ENCODE measurements at places on chromosomes 12 and 14.

DNA sequence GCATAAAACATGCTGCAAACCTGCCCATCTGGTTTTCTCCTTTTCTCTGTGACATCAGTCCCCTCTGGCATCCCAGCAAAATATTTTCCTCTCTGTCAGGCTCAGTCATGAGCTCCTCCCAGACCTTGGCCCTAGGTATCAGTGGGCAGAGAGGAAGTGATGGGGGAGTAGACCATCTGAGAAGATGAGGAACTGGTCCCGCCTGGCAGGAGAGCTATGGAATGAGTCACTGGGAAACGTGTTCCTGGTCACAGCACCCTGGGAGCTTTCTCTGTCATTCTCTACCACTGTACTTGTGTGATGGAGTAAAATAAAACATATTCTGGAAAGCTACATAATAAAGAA, 5.0 kb upstream of the SRSF9 start:
- DNase-seq = no peak

DNA sequence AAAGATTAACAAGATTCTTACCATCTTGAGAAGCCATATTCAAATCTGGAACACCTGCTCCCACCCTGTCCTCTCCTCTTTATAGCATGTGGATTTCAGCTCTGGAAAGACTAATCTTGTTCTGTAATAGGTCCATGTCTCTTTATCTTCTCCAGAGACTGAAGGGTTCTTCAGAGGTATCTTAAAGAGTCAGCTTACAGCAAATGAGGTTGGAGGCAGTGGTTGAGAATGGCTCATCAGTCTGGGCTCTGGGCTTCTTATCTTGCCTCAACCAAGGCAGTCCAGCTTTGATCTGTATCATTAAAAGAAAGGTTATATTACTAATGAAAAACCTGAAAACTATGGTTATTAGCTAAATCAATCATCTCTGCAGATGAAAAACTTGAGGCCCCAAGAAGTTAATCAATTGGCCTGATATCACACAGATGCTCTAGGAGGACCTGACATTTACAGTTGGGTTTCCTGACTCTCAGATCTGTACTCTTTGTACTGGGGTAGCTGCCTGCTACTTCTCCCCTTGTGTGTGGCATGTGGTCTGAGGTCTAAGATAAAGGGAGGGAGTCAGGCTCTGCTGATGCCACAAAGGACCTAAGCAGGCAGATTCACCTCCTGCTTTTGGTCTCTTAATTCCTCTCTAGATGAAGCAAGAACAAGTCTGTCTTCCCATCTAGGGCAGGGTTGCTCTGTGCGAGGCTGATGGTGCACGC, 1.7 kb upstream of the AKAP6 start:
- no peak for DNase-seq

DNA sequence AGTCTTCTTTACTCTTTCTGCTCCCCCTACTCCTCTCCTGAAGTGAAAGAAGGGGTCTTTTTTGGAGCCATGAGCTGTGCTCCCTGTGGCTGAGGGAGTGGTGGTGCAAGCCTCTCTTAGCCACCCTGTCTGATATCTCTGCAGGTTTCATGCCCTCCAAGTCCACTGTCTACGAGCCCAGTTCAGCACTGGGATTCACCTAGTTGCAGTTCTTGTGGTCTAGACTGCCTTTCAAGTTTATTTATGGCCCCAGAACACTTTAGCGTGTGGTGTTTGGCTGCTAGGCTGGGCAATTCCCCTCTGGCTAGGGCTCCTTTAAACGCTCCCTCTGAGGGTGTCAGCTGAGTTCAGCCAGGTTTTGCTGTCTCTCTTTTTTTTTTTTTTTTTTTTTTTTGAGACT, 908.6 kb downstream of the TRHDE start:
- no peak for DNase-seq

DNA sequence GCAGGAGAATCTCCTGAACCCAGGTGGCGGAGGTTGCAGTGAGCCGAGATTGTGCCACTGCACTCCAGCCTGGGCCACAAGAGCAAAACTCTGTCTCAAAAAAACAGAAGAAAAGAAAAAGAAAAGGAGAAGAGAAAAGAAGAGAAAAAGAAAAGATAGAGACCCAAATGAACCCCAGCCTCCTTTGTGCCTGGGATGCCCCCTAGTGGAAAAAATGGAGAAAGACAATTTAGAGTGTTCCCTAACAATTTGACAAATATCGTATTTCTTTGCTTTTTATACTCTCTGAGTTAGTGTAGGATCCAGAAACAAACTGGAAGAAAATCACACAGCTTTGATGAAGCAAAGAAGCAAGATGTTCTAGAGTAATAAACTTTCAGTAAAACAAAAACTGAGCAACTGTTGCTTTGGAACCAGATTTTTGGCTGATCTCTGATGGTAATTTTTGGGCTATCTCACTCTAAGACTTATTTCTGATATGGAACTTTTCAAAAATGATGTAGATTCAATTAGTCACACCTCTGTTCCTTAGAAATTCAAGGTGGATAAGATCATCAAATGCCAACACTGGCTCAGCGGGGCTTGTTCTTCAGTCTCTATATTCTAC, 18.6 kb upstream of the PRKAB1 start:
- DNase-seq = no peak

- no peak for DNase-seq
Observed at GRCh38 chr12:79885911-79886490, 48.9 kb downstream of the PPP1R12A start.

- no peak for DNase-seq
Observed at GRCh38 chr14:68188174-68188573, 368.6 kb downstream of the RAD51B start.

DNA sequence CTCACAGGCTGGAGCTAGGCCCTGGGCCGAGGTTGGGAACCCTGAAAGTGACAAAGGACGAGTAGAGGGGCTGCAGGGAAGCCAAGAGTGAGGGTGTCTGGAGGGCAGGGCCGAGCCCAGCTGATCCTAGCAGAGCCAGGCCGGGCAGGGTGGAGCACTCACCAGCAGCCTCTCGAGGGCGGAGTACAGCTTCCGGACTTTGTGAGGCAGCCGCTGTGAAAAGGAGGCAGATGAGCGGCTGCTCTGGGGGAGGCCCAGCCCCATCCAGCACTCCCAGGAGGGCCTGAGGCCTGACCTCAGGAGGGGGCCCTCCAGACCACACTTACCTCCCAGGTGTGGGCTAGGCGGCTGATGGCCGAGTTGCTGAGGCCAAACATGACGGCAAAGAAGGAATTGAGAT, 14.7 kb upstream of the ENDOU start:
- DNase-seq = no peak

- no peak for DNase-seq
Observed at GRCh38 chr14:79467835-79468234, 743.5 kb downstream of the DIO2 start.

DNA sequence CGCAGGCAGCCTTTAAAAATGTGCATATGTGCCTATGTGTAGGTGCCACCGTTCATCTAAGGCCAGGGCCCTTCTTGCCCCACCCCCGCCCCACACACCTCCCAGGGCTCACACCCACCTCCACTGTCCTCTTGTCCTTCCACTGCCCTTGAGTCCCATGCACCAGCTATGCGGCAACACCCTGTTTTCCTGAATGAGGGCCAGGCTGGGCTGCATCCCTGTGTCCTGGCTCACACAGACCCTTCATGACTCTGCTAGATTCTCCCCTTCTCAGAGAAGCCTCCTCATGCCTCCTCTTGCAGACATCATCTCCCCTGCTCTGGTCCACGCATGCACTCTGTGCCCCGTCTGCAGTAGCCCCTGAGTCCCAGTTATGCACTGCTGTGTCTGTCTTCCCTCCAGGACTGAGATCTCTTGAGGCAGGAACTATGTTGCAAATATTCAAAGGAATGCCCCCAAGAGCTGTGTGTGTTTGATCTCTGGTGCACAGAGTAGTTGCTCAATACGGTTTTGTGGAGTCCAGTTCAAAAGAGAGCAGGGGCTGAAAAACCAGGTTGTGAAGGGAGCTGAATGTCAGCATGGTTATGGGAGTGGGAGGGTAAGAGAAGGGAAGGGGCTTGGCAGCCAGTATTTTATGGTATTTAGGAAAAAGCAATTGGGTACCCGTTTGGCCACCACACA, 47.3 kb upstream of the ESRRB start:
- no peak for DNase-seq

DNA sequence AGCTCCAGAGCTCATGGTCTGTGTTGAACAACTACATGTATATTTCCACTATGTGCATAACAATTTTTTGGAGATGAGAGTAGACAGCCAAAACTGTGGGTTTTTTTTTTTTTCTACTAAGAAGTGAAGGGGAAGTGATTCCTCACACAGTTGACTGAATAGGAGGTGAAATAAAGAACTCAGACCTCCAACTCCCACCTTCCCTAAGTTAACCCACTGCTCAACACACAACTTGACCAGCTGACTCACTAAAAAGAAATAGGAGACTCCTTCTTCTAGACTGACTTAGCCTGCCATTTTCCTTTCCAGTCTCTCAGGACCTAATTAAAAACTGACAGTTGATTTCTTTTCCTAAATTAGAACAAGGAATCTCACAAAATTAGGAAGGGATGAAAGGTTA, 1.7 kb downstream of the M6PR start:
- DNase-seq = no peak

DNA sequence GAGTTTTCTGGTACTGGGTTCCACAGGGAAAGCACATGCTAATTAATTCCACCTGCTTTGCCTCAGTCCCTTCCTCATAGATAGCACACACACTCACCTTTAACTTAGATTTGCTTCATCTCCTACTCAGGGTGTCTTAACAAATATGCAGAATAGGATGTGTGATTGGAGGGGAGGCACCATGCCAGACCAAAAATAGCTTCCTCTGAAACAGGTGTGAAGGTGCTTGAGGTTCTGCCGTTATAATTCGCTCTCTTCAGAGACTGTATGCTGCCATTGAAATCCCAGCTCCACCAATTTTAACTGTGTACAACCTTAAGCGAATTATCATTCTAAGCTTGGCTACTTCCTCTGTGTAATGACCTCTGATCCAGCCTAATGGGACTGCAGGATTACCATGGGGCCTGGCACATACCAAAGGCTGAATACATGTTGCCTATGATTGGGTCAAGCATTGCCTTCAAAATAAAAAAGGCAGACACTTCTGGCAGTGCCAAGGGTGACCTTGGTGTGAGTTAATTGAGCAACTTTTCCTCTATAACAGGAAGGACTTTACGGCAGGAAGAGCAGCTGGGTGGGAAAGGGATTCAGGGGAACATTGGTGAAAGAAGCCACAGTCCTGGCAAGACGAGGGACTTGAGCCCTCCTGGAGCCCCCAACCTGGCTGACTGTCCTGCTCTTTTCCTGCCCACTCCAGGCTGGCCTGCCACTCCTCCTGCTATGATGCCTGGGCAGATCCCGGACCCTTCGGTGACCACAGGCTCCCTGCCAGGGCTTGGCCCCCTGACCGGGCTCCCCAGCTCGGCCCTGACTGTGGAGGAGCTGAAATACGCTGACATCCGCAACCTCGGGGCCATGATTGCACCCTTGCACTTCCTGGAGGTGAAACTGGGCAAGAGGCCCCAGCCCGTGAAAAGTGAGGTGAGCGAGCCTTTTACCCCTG, 9.7 kb downstream of the JDP2 start:
- no peak for DNase-seq

- DNase-seq = no peak
Observed at GRCh38 chr14:91358025-91358319, 59.6 kb downstream of the CCDC88C start.

GRCh38 chr14:57293866-57294837, 25.4 kb downstream of the AP5M1 start:
- no peak for DNase-seq

- DNase-seq = no peak
Observed at GRCh38 chr12:108446766-108447165, 68.3 kb upstream of the FICD start.

DNA sequence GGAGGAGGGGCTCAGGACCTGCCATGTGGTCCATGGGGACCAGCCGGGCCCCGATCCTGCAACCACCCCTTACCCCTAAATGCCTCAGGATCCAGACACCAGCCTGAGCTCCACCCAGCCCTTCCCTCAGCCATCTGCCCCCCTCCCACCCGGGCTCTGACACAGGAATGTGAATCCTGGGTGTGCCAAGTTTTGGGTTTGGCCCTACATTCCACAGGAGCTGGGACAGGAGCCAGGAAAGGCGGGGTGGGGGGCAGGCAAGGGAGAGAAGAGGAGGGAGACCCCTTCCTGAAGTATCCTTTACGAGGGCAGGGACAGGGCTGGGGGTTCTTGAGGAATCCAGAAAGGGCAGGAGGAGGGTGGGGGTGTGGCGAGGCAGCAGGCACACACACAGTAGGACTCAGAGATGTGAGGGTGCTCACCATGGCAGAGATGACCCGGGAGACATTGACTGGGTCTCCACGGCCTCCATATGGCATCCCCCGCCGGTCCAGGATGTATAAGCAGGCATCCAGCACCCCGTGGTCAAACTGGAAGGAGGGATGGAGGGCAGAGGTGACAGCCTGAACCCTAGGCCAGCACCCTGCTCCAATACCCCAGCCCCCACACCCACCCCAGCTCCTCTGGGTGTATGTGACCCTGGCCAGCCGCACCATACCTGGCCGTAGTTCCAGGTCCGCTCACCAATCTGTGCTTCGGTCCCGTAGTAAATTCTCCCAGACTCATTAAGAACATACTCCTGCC, 3.5 kb downstream of the TGM1 start:
- DNase-seq = no peak

DNA sequence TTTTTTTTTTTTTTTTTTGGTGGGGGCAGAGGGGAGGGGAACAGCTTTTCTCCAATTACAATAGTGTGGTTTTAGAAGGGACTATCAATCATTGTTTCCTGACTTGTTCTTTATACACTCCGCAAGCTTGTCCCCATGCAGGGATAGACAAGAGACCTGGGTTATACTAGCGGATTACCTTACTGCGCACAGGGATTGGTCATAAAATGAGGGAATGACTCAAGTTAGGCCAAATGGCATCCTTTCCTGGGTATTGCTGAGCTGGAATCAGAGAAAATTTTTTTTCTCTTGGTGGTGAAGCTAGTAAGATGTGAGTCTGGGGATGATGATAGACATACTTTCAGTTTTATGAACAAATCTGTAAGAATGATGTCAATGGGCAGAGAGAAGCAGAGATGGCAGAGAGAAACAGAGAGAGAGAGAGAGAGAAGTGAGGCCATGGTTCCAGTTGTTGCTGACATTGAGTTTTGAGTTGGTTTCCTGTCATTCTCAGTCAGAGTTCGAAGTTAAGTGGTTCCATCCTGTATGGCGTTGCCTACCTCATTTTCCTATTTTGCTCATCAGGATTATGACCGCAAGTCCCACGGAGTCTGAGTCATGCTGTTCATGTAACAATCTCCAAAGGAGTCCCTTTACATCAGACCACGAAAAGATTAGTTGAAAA, 59.1 kb upstream of the OTOGL start:
- no peak for DNase-seq

GRCh38 chr14:35688126-35688826, 120.8 kb downstream of the RALGAPA1 start:
- no peak for DNase-seq

GRCh38 chr14:88849716-88850115, 25.3 kb downstream of the TTC8 start:
- no peak for DNase-seq
